Anterior cingulate cortex (tissue), 58 donors: ENCODE measurements at places on chromosomes 12 and 14.

DNA sequence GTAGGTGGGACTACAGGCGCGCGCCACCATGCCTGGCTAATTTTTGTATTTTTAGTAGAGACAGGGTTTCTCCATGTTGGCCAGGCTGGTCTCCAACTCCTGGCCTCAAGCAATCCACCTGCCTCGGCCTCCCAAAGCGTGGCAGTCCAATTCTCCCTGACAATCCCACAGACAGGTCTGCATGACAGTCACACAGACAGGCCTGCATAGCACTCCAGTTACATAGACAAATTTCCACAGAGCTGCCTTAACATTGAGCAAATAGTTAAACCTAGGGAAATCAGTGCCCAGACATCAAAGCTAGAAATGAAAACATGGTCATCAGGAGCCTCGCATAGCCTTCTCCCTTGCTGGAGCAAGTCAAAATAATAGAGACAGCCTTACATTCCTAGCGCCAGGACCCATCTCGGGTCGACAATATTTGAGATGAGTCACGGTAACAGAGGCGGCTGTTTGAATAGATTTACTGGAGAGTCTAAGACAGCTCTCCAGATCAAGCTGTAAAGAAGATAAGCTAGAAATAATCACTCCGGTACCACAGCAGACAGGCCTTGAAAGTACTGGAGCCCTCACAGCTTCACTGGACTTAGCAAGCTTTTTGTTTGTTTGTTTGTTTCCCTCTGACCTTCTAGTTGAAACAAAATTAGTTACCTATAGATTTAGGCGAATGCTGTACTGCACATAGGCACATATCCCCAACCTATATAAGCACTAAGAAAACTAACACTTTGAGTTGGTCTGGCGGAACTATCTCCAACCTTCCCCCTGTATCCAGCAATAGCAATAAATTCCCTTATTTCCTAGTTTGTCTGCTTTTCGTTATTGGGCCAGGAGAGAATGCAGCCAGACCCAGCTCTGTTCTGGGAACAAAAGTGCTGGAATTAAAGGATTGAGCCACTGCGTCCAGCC, 23.8 kb upstream of the PYROXD1 start:
- DNase-seq: no peak

GRCh38 chr12:57838594-57839302, 7.8 kb downstream of the CTDSP2 start:
- DNase-seq: no peak

- DNase-seq: no peak
These were observed 165.5 kb upstream of the PLXNC1 start for GRCh38 chr12:93982771-93983315.

DNA sequence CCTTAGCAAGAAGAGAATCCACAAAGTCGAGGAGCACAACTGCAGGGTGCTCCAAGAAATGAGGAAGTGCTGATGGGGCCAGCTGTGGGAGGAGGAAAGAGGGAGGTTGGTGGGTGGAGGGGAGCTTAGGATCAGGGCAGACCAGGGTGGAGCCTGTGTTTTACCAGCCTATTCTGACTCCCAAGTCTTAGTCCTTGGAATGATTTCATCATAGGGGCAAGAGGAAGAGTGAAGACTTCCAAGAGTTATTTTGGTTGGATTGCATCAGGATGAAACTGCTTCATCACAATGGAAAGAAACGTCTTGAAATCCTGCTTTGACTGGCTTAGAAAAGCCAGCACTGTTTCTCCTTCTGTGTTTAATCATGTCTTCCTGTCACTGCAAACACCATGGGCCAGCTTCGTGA, 194.0 kb downstream of the DPF3 start:
- DNase-seq: no peak

- DNase-seq: peak; percentile 10
These were observed 8.7 kb upstream of the SPATS2 start for GRCh38 chr12:49358483-49359141.

DNA sequence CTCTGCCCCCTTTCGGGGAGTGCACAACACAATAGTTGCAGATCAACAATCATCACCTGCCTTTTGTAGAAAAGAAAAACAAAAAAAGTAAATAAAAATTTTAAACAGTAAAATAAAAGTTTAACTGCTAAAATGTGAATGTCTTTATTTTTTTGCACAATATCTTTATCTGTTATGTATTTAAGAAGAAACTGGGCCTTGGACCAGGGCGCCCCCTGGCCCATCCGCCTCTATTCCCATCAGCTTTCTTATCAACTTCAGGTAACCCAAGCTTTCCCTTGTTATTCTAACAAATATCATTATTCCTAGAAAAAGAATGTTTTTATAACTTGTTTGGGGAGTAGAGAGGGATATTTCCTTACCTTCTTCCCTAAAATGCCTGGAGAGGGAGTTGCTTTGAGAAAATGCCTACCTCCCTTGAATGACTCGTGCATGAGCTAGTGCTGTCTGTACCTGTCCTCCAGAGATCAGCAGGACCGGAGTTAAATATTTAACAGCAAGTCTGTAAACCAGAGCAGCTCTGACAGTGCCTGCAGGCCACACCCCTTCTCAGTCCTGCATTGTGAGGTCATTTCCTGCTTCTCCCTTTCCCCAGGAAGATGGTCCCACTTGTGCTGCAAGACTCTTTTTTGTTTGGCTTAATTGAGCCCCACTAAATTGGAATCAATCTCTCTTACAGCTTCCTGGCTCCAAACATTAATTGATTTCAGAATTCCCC, 192.8 kb upstream of the RGS6 start:
- DNase-seq: no peak

GRCh38 chr14:74533576-74533975, 40.0 kb downstream of the ISCA2 start:
- no peak for DNase-seq
